Activated CD4-positive, alpha-beta T cell treated with anti-CD3 and anti-CD28 coated beads, Interleukin-2, Interleukin-6, amounts not matched to agents 100 ng/mL and 50 ng/mL, durations not matched to agents 16 hours and 8 hours (primary cell): ENCODE measurements at places on chromosomes 5 and 9.

GRCh38 chr9:125549039-125549438 lies 158.0 kb downstream of the MAPKAP1 start:
- DNase-seq, result no peak

DNA sequence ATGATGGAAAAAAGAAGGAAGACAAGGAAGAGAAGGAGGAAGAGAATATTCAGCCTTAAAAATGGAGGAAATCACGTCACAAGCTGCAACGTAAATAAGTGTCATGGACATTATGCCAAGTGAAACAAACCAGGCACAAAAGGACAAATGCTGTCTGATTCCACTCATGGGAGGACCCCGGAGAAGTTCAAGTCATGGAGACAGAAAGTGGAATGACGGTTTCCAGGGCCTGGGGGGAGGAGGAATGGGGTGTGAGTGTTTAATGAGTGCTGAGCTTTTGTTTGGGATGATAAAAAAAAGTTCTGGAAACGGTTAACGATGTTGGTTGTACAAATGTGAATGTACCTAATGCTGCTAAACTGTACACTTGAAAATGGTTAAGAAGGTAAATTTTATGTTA lies 439.5 kb downstream of the GADD45G start:
- no peak for DNase-seq

DNA sequence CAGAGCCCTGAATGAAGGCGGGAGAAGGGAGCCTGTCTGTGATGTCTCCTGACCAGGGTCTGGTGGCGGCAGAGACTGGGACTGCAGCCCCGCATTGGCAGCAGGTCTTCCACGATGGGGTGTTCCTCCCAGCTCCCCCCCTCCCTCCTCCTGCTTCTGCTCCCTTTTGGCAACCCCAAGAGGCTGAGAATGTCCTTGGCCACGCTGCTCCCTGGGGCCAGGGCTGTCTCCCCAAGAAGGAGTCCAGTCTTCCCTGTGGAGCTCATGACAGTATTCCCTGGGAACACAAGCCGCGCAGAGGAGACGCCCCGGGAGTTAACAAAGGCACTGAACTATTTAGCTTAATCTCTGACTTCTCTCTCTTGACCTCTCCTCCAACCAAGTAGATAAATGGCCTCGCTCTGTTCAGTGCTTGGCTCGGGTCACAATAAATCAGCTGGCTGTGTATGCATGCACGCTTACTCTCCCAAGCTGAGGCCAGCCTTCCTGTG lies 84.0 kb upstream of the NEURL1B start:
- no peak for DNase-seq

GRCh38 chr5:134082264-134082992 lies 32.1 kb upstream of the TCF7 start:
- DNase-seq, result no peak

DNA sequence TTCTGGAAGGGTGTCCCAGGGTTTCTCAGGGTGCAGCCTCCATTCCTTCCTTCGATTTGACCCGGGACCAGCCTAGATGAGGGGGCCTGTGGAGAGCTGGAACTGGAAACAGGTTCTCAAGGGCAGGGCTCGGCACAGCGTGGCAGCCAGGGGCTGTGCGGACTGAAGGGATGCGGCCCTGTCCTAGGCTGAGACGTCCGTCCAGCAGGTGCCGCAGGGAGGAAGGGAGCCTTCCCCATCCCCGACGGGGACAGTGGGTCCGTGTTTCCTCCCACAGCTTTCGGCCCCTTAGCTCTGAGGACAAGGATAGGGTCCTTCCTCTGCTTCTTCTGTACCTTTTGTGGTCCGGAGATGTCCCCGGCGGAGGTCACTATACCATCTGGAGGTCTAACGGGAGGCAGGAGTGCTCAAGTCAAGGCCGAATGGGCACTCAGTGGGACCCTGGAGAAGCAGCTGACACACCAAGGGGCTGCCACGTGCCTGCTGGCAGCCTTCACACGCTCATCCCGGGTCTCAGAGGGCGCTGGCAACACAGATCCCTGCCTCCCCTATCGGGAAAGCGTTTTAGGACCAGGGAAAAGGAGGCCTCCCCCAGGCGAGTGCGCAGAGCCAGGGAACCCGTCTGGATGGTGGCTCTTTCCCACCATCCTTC lies 49.9 kb downstream of the USP20 start:
- DNase-seq, result peak; percentile 61

- no peak for DNase-seq
Observed at GRCh38 chr9:122445155-122445749, 32.5 kb downstream of the OR1J1 start.

DNA sequence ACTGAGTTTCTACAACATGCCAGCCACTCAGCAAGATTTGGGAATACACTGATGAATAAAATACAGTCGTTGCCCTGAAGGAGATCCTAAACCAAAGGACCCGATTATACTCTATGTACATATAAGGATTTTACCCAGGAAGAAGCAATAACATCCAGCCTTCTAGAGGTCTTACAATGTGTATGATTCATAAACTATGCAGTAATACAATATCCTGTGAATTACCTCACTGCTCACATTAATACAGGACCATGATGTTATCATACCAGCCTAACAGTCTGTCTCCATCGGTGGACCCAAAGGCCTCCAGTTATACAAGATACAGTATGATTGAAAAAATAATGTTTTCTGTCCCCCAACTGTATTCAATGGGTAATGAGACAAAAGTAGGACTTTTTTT lies 310.5 kb upstream of the TRPM3 start:
- DNase-seq, result no peak

- no peak for DNase-seq
Observed at GRCh38 chr5:88659529-88660263, 223.3 kb downstream of the MEF2C start.

GRCh38 chr5:180771839-180772238 lies 30.8 kb downstream of the MGAT1 start:
- no peak for DNase-seq

DNA sequence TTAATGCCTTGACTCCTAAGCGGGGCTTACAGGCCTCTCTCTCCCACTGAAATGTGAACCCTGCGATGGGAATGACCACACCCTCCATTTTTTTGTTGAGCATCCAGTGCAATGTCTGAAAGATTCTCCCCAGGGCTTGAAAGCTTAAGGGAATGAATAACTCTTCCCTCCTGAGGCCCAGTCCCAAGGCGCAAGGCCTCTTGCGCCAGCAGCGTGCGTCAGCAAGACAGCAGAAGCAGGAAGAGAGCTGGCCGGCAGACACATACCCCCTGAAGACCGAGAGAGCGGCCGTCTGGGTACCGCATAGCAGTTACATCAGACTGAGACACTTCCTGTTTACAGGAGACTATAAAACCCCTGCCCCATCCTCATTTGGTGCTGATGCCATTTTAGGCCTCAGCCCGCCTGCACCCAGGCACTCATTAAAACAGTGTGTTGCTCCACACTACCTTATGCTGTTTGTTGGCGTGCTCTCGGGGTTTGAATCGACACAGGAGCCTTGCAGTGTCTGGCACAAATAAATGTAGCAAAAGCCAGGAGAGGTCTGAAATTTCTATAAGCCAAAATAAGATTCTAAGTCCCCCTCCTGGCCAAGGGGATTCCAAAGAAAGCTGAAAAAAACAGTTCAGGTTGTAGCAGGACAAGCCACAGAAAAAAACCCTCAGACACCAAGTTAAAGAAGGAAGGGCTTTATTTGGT lies 62.3 kb downstream of the GDNF start:
- DNase-seq, result no peak

GRCh38 chr5:134864707-134865106 lies 9.5 kb upstream of the TXNDC15 start:
- DNase-seq, result no peak

DNA sequence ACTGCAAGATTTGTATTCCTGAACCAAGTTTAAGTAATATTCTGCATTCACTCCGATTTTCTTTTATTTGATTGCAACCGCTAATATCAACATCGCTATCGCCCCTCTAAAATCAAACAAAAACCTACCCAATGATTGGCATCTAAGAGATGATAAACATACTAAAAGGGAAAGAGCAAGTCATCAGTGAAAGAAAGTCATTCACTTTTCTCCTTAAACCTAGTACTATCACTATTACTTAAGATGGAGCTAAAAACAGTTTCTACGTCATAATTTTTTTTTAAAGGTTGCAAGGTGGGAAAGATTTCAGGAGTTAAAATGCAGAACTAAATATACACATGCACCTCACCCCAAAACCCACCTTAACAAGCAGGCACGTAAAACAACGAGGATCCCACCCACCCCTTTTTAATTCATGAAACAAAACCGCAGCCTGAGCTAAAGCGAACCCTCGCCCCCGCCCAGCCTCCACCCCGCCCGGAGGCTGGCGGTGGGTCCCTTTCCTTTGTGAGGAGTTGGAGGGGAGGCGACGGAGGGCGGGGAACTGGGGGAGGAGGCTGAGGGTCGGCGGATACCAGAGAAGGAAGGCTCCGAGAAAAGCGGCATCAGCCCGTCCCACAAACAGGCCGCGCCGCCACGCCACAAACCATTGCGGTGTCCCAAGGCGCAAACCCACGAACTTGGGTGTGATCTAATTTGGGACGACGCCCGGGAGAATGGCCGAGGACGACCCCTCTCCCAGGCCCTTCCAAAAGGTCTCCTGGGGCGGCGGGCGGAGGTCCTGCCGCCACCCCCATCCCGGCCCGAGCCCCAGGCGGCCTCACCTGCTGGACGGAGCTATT lies 861 bp downstream of the UBQLN1 start:
- DNase-seq, result peak; percentile 69

- no peak for DNase-seq
Observed at GRCh38 chr5:6135977-6136376, 242.4 kb downstream of the MED10 start.

DNA sequence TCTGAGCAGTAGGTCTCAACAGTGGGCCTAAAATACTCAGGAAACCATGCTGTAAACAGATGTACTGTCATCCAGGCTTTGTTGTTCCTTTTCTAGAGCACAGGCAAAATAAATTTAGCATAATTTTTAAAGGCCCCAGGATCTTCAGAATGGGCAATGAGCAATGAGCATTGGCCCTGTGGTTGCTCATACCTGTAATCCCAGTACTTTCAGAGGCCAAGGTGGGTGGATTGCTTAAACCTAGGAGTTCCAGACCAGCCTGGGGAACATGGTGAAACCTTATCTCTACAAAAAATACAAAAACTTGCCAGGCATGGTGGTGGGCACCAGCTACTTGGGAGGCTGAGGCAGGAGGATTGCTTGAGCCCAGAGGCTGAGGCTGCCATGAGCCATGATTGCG lies 13.5 kb upstream of the PCBD2 start:
- no peak for DNase-seq

DNA sequence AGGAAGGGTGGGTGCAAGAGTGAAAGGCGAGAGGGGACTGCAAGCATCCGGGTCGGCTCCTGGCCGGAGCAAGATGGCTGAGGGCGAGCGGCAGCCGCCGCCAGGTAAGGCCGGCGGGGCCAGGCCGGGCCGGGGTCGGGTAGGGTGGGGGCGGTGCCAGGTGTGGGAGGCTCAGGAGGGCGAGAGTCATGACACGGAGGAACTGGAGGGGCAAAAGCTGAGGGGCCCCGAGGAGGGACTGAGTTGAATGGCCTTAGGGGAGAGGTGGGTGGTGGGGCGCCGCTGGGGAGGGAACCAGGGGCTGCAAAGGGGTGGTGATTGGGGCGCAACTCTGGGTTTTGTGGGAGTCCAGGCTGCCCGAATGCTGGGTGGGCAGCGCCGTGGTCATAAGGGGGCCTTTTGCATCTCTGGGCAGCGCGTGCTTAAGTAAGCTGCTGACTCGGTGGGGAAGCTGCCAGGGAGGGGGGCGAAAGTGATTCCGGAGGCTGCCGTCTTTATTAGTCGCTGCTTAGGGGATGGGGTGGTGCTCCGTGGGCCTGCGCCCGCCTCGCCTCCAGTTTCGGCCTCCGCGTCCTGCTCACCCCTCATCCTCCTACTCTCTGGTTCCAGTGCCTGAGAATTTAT lies 425 bp downstream of the PTPA start:
- peak; percentile 50 for DNase-seq

GRCh38 chr5:157487358-157487757 lies 27.3 kb downstream of the NIPAL4 start:
- no peak for DNase-seq

- DNase-seq, result no peak
Observed at GRCh38 chr5:57466544-57466943, 16.1 kb downstream of the ACTBL2 start.

DNA sequence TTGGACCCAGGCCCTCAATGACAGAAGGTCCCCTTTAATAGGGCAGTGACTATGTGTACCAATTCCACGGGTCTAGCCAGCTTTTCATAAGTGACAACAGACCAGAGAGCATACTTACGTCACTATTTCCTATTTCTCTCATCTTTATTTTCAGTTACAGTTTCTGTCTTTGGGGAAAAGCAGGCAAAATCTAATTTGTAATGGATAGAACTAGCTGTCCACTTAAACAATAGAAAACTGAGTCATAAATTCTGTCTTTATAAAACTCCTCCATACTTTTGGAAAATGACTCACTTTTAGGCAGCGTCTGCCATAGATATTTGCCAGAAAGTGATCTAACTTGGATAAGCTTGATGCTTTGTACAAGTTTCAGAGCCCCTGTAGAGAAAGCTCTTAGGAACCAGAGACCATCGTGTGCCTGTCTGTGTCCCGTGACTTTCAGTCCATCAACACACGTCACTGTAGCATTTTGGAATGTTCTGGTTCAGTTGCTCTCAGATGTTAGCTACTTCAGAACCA lies 101.9 kb downstream of the F2RL2 start:
- DNase-seq, result peak; percentile 50

DNA sequence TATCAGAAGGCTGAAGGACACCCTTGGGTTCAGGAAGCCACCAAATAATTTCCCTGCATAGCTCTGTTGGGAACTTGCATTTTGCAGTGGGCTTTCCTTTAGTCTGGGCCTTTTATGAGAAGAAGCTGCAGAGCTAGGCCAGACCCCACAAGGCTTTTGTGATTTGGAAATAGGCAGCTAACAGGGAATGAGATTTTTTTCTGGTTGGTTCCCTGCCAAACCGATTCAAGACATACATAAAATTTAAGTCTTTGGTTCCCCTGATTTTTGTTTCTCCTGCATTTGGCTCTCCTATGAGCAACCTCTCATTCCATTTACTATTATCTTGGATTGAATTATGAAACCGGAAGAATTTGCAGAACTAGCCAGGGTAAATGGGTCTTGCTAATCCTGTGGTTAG lies 81.5 kb upstream of the PTCH1 start:
- no peak for DNase-seq

GRCh38 chr9:112532427-112532826 lies 45.8 kb downstream of the KIAA1958 start:
- DNase-seq, result no peak

- DNase-seq, result no peak
Observed at GRCh38 chr5:137619191-137619870, 116.6 kb downstream of the KLHL3 start.

GRCh38 chr9:33151601-33152000 lies 15.5 kb downstream of the B4GALT1 start:
- DNase-seq, result no peak

DNA sequence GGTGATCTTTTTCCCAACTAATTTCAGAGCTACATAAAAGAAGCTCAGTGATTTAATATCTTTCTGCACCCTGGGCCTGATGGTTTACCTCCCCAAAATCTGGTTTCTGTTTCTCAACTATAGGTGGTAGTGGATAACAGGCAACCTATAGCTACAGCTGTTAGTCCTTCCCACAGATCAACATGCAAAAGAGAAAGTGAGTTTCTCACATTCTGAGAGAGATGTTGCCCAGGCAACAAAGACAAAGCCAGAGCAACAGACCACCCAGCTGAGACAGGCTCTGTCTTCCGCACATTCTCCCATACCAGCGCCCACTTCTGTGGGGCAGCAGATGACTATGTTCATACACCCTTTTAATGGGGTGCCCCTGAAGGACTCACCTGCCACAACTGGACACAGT lies 40.7 kb upstream of the PPP2R2B start:
- DNase-seq, result no peak

- no peak for DNase-seq
Observed at GRCh38 chr5:9358961-9359685, 186.8 kb downstream of the SEMA5A start.
